OCI-LY7 (cell line): ENCODE measurements at places on chromosomes 1 and 21. TPM values are rescaled to one million over a fixed set of nuclear protein-coding genes. Genes with fewer than 3 reads are reported as not detected.

- peak; percentile 64 for DNase-seq
Measured at GRCh38 chr21:34073749-34074282, 438 bp downstream of the MRPS6 start.

DNA sequence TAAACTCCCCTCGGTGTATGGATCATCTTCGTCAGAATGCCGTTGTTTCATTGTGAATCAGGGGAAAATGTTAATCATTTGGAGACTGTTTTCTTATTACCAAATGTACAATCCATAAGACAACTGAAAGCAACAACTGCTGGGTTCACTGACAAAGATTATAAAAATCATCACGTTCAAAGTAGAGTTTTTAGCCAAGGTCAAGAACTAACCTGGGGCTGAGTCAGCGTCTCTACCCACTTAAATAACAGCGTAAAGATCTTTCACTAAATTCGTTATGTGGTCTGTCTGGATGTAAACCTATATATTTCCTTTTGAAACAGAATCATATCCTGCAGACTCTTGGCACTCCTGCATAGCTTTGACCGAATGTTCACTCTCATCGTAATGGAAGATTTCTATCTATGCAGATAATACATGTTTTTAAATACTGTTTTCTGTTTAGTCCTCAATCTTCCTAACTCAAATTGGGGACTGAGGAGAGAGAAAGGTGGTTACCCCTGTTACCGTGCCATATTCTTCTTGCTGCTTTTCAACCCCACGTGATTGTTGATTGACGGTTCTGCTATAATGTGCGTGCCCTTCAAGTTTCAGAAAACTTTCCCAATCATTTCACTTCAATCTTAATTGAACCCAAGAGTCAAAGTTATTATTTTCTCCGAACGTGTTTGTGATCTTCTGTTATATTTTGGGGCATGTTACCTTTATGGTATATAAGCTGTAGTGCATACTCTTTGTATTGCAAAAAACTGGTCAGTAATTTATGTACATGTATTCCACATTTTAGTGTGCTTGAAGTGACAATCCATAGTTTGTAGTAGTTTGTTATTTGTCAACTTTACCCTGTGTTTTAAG lies 15.6 kb upstream of the NCMAP start:
- DNase-seq, result no peak

GRCh38 chr1:64906447-64906846 lies 59.9 kb downstream of the JAK1 start:
- DNase-seq, result no peak

DNA sequence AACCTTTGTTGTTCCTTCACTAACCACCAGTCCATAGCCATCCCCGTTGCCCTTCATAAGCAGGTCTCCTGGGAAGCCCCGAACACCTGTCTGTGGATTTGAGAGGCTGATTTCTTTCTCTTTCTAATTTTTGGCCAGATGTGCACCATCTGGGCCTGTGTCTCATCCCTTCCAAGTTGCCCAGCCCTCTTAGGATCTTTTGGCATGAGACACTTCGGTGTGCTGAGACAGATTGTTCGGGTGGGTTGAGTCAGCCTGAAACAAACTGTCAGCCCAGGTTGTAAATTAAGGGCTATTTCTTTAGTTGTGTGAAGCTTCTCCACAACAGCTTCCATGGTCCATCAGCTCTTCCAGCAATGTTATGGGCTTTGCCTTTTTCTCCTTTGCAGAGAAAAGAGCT lies 1.4 kb upstream of the DNAJC11 start:
- DNase-seq, result no peak

GRCh38 chr1:204080163-204080903 lies 7.4 kb downstream of the SOX13 start:
- no peak for DNase-seq

DNA sequence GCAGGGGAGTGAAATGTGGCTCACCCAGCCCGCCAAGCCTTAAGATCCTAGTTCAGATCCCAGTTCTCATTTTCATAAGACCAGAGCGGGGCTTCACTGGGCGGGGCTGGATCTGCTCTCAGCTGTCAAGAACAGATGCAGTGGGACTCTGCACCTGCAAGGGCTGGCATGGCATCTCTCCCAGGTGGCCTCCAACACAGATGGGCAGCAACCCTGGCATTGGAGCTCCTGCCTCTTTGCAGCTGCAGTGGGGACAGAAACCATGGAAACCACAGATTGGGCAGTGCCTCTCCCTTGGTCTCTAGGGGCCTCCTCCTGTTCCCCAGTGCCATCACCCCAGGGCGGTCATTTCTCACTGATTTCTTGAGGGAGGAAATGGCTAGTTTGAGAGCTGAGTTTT lies 267.7 kb downstream of the PRDM2 start:
- DNase-seq, result no peak

- no peak for DNase-seq
Measured at GRCh38 chr1:32055416-32055815, 17.3 kb upstream of the TMEM39B start.

GRCh38 chr1:970242-970972 lies 4.1 kb downstream of the PLEKHN1 start:
- DNase-seq, result no peak

- DNase-seq, result no peak
Measured at GRCh38 chr1:219876798-219877209, 51.6 kb downstream of the SLC30A10 start.

DNA sequence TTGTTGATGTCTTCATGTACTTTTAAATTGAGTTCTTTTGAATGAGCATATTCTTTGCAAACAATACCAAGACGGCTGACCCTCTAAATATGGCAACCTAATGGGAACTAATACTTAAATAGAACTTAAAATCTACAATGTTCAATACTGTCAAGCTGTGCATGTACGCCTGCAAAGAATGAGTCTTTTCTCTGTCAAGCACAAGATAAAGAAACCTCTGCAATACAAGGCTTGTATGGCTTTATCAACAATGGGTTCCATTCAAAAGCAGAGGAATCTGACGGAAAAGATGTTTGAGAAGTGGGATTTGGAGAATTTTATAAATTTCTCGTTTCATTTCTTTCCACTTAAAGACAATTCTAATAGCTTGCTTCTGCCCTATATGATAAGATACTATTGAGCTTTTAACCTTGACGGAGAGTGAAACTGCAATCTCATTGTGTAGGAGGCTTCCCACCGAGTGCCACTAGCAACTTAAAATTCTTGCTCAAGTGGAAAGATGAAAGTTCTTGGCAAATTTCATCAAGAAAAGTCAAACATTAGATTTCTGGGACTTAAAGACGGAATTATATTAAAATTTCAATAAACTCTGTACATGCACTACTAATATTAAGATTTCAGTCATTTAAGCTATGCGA lies 119.8 kb downstream of the RGS21 start:
- no peak for DNase-seq

GRCh38 chr1:31760471-31761470 lies 3.4 kb downstream of the ADGRB2 start:
- DNase-seq, result peak; percentile 66

DNA sequence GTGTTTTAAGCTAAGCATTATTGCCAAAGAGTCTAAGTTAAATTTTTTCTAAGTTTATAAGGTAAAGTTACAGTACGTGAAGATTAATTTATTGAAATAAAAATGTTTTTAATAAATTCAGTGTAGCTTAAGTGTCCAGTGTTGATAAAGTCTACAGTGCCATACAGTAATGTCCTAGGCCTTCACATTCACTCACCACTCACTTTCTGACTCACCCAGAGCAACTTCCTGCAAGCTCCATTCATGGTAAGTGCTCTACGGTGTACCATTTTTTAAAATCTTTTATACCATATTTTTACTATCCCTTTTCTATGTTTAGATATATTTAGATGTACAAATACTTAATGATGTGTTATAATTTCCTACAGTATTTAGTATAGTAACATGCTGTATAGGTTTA lies 173.2 kb downstream of the CACNA1E start:
- DNase-seq, result no peak

DNA sequence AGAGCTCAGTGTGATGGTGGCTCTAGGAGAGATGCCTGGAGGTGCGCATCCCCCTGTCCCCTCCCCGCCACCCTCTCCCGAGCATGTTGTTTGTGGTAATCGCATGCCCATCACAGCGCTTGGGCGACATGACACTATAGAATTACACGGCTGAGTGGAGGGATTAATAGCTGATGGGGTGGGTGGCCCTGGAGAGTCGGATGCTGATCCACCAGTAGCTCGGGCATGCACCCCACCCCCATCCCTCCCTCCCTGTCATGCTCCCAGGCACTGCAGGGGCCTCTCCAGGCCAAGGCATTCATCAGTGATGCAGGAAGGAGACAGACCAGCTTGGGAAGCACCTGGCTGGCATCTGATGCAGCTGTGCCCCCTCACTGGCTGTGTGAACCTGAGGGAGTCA lies 159.0 kb upstream of the IGSF21 start:
- DNase-seq, result no peak

- DNase-seq, result no peak
Measured at GRCh38 chr21:29371464-29371863, 72.7 kb downstream of the BACH1 start.

DNA sequence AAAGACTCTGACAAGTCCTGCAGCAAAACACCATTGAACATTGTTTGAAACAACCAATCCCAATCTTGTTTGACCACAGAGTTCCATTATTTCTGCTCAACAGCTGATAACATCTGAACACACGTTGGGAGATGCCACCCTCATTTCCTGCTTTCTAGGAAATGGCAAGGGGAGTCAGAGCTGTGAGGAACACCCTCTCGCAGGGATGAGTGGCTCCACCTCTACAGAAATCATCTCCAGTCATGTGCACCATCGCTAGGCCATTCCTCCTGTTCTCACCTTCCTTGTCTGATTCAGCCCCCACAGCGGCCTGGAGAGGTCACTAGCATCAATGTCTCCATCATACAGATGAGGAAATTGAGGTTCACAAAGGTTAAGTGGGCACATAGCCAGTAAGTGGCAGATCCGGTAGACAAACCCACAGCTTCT lies 22.4 kb upstream of the RUNX3 start:
- peak; percentile 43 for DNase-seq

DNA sequence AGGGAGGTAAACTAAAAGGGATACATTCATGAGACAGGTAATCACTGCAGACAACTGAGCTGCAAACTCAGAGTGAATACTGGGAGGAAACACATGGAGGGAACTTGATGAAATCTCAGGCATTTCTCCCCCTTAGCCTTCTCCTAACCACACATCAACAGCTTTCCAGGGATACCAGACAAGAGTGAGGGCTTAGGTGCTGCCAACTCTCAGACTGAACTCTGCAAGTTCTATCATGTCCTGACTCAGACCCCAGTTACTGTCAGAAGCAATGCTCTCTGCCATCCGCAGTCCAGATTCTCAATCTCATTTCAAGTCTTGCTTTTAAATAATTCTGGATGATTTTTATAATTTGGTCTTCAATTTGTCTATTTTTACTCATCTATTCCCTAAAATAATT lies 267.3 kb downstream of the LTN1 start:
- no peak for DNase-seq

- DNase-seq, result no peak
Measured at GRCh38 chr1:212367474-212368072, 47.1 kb downstream of the PACC1 start.

- no peak for DNase-seq
Measured at GRCh38 chr21:41318218-41318617, 1.6 kb downstream of the FAM3B start.

DNA sequence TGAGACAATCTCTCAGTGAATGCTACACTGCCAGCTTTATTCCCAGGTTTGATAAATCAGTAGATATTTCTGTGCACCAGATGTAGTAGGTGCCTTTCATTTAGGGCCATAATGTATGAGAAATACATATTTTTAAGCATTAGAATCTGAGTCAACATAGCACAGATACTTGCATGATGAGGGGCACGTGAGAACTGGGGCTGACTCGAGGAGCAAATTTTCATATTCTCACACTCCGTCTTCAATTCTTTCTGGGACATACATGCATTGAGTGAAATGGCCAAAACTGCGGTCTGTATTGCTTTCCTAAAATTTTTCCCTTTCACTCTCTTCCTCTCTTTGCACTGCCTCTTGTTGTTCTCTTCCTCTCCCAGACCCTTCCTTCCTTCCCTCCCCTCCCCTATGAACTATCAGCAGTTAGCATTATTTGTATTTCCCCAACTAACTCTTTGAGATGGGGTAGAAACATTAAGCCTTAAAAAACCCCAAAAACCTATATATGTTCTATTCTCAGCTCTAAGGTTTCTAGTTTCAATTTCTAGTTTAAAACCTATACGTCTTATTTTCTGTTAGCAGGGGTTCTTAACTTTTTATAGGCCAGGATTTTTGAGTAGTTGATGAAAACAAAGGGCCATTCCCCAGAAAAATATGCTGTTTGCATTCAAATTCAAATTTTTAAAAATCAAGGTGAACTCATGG lies 289.1 kb downstream of the PTBP2 start:
- DNase-seq, result no peak

DNA sequence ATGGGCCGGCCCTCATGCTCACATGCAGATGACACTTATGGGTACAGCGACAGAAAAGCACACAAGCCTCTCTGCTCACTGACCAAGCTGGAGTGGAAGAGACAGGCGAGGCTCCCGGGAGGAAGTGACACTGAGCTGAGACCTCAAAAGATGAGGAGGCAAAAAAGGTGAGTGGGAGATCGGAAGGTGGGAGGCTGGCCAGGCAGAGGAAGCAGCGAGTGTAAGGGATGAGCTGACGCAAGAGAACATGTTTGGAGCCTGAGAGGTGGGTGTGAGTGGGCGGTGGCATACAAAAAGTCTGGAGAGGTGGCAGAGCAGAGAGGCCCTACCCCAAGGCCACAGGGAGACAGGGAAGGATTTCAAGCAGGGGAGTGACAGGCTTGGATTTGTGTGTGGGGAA lies 18.2 kb upstream of the CDCP2 start:
- DNase-seq, result no peak

GRCh38 chr21:34192646-34193285 lies 119.4 kb downstream of the MRPS6 start:
- DNase-seq, result no peak

DNA sequence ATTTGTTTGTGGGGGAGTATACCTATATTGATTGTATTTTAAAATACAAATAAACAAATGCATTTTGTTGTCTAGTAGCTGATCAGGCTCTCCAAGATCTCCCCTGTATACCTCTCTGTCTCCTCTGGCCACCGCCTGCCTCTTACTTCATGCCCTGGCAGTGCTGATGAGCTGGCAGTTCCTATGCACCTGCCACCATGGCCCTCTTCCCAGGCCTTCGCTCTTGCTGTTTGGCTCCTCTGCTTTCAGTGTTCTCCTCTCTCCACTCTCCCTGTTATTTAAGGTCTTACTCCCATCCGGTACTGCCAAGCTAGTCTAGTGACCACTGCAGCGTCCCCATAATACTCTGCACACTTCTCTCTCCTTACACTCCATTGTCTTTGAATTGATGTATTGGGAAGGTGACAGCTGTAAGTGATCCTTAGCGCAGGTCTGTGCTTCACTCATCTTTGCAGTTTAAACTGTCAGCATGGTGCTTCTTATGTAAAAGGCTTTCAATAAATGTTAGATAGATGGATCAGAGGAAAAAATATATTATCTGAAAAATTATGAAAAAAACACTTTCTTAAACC lies 88.1 kb upstream of the ATP1A1 start:
- DNase-seq, result no peak

Gene SELL
- total RNA-seq, result 1.5 and 2.2 TPM in 2 replicates

Gene SCNM1
- 54.1 and 63.1 TPM in 2 replicates for total RNA-seq

Gene FMN2
- not detected in 2 replicates for total RNA-seq

Gene MFSD2A
- total RNA-seq, result 11.0 and 13.4 TPM in 2 replicates

Gene C8B
- total RNA-seq, result not detected in 2 replicates

Gene FAM43B
- total RNA-seq, result not detected in 2 replicates

Gene ANKRD45
- total RNA-seq, result 0.30 TPM in 1 of 2 replicates, not detected in the other

Gene SLAMF9
- not detected in 2 replicates for total RNA-seq

Gene MROH9
- not detected in 2 replicates for total RNA-seq

Gene ACKR1
- total RNA-seq, result not detected in 2 replicates

Gene NT5C1A
- not detected in 2 replicates for total RNA-seq

Gene TEX38
- not detected in 2 replicates for total RNA-seq

Gene C1orf210
- total RNA-seq, result not detected in 2 replicates

Gene MCOLN2
- 103 and 104 TPM in 2 replicates for total RNA-seq

Gene FMO1
- total RNA-seq, result 0.34 and 0.98 TPM in 2 replicates

Gene TRAPPC3
- total RNA-seq, result 55.4 and 60.4 TPM in 2 replicates

Gene FALEC
- total RNA-seq, result 1.9 and 2.7 TPM in 2 replicates
